ENCODE measurements at places on chromosomes 12 and 14.

DNA sequence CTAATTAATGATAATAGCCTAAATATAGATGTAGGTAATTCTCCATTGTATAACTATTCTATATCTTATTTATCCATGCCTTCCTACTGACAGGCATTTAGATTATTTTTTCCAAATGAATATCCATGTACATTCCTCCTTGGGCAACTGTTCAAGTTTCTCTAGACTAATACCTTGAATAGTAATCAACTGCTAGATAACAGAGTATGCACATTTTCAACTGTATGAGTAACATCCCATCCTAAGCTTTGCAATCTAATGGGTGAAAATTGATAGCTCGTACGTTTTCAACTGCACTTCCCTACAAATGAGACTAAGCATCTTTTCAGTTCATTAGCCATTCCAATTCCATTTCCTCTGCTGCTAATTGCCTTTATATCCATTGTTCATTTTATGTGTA is 37.0 kb downstream of the YAF2 start:
- DNase-seq, result no peak

GRCh38 chr12:66662179-66662578 is 16.7 kb downstream of the GRIP1 start:
- DNase-seq, result no peak

DNA sequence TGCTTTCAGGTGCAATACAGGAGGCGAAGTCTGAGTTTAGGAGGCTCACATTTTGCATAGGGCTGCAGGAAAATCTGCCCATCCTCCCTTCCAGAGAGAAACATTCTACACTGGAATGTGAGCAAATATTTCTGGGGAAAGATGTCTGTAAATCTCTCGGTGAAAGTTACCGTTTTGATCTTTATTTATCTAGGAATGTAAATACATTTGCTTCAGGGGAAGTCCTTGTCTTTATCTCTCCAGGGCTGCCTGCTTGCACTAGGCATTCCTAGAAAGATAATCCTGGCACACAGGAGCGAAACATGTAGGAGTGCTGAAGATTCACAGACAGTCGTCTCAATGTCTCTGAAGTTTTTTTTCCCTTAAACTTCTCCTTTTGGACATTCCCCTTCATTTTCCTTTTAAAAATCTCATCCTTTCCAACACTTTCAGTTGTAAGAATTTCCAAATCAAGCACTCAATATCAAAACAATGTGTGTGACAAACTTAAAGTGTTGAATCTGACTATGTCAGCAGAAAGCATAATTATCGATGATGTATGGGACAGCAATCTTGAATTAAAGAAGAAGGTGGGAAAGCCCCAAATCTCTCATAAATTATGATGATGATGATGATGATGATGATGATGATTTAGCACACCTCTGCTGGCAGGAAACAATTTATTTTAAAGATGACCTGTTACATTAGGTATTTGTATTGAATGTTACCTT is 113.4 kb upstream of the RESF1 start:
- no peak for DNase-seq

DNA sequence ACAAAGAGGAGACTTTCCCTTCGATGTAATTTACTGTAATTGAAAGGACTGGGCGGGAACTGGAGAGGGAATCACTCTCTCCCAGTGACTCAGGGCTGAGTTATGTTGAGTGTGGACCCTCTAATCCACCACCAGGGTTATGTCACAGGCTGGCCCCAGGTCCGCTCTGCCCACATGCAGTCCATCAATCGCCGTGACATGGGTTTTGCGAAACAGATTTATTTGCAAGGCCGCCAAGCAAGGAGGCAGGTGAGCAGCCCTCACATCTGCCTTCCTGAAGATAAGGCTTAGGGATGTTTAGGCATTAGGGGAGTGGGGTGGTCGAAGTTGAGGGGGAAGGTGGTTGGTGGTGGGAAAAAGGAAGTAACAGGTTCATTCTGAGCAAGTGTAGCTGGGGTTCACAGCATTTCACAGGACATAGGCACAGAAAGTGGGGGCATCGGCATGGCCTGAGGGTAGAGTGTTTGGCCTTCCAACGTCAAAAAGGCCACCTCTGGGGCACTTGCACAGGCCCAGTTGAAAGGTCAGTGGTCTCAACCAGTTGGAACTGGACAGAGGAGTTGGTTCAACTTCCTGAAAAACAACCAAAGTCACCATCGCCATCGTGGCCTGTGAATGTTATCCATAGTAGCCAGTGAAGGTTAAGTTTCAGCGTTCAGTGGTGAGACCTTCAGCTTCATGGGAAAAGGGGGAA is 66.9 kb downstream of the DNAH10 start:
- DNase-seq, result no peak

GRCh38 chr12:42482748-42483520 is 106.6 kb downstream of the PRICKLE1 start:
- DNase-seq, result no peak

- DNase-seq, result peak; percentile 71
These were observed 6.6 kb upstream of the RAB3IP start for GRCh38 chr12:69732088-69732487.

DNA sequence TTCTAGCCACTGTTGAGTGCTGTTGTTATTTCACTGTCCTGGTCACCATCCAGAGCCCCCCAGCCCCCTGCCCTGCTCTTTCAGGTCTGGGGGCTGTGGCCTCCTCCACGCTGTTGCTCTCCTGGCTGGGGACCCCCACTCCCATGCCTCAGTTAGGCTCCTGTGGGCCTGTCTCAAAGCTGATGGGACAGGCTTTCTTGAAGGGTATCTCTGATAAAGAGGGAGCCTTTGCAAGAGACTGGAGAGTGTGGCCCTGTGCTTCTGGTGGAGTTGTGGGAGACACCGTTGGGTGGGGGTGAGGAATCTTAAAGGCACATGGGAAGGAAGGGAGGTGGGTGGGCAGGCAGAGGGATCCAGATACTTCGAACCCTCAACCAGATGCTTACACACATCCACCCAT is 12.2 kb upstream of the KRT86 start:
- DNase-seq, result no peak

DNA sequence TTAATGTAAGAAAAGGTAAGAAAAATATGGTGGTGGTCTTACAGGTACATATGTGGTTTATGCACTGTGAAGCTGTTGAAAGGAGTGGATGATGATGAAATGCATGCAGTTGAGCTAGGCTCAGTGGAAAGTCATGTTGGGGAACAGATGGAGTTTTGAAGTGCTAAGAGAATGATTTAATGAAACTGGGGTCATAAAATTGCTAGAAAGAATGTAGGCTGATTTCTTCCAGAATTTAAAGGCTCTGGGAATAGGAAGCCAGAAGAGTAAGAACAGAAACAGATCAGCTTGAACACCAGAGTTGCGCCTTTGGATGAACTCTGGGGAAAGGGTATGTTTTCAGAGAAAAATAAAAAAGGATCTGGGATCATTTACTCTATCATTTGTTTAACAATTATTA is 146.5 kb downstream of the MON2 start:
- no peak for DNase-seq

- DNase-seq, result no peak
These were observed 1026.9 kb downstream of the BCL11B start for GRCh38 chr14:98244966-98245569.

GRCh38 chr14:33790996-33791395 is 159.9 kb downstream of the EGLN3 start:
- no peak for DNase-seq

DNA sequence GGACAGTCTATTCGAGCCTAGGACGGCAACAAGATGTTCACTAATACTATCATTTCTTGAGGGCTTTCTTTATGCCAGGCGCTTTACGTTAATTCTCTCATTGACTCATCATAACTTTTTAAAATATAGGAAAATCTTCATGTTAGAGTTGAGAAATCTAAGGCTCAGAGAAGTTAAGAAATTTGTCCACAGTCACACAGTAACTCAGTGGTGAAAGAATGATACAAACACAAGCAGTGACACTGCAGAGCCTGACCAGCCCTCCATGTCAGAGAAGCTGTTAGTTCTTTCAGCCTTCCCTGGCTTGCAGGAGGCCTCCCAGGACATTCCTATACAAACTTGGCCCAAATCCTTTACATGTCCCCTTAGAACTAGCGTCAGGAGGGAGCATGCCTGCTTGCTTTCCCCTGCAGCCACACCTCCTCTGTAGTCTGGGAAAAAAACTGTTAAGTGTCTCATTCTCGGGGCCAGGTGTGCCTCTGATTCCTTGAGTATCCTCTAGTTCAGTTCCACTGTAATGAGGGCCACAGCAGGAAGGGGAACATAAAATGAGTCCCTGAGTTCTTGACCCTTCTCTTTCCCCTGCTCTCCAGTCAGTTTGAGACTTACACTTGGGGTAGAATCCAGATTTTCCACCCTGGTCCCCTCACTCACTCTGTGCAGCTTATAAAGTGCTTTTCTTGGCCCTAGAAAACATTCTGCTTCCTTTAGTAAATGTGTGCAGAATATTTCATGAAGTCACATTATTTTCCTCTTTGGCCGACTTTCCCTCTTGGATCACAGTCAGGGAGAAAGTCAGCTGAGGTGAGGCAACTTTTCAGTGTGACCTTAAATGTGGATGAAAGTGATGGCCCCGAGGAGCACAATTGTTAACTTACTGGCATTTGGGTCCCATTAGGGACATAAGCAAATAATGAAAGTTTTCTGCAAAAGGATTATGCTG is 152.2 kb upstream of the HIF1A start:
- no peak for DNase-seq

GRCh38 chr14:75495882-75496281 is 26.4 kb upstream of the BATF start:
- no peak for DNase-seq

- no peak for DNase-seq
These were observed 30.3 kb downstream of the CORO1C start for GRCh38 chr12:108700833-108701541.

GRCh38 chr14:93231129-93231979 is 24.3 kb downstream of the UBR7 start:
- DNase-seq, result no peak

DNA sequence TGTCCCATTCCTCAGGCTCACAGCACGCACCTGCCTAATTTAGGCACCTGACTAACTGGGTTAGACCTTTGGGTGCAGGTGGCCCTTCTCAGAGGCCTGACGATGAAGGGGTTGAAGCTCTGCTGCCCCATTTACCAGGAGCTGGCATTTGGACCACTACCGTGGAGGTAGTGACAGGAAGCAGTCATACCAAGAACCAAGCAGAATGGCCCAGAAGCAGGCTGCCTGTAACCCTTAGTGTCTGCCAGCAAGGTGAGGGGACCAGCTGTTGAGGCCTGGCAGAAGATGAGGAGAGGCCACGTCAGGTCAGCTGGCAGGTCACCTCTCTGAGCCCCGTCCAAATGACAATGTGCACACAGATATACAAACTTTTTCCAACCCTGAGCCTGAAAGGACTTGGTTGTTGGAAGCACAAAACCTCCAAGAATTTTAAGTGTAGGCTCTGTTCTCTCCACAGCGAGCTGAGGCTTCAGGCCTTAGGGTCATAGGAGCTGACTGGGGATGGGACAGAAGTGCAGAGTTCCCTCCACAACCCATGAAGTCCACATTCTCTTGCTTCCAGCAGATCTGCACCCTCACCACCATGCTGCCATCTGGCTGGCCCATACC is 23.1 kb downstream of the VASH1 start:
- no peak for DNase-seq

GRCh38 chr14:97143456-97143855 is 346.3 kb downstream of the VRK1 start:
- DNase-seq, result no peak

DNA sequence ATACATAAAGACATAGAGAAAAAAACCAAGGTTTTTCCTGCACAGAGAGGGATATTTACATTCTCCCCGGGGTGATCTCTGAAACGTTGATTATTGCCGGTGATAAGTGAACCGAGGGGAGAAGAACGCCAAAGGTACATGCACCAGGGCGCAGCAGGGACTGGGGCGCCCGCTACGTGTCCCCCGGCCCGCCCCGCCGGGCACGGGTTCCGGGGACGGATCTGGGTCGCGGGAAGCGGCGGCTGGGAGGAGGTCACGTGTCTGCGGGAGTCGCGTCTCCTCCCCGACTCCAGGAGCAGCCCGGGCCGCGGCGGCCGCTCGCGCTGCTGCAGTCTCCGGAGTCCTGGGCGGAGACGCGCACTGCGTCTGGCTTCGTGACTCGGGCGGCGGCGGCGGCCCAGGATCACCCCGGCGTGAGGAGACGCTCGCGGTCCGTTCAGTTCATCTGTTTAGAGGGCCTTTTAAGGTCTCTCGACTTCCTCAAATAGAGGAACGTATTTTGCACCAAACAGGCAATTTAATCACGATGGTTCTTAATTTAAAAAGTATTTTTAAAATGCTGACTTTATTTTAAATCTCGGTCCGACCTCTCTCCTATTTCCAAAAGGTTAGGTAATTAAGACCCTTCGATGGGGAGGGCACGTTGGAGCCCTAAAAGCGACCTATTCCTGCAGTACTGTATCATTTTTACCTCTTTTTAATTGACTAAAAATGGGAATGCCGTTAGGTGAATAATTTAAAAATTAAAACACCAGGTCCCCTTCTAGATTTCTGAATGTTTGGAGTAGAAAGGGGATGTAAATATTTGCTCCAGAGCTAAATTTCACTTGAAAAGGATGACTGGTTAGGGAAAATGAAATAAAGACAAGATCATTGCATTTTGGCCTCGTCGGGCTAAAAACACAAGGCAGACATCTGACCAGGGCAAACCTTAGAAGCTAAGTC is 1.8 kb upstream of the BHLHE41 start:
- DNase-seq, result no peak

DNA sequence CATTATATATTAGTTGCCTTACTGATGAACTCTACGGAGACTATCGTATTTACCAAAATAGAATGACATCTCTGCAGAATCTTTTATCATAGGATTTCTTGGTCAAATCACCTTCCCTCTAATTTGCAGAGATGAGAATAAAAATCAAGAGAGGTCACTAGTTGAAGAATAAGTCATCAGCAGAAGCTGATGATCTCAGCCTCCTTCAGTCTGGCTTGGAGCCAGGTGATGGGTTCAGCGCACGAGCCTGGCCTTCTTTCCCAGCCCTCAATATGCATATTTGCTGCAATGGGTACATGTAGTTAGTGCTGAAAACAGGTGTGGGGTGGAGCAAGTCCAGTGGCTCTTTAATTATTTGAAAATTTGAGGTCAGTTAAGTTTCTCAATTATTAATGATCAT is 19.2 kb upstream of the EMP1 start:
- DNase-seq, result no peak

GRCh38 chr12:53560351-53560750 is 53.1 kb upstream of the NPFF start:
- no peak for DNase-seq

- no peak for DNase-seq
These were observed 5.5 kb upstream of the CCDC175 start for GRCh38 chr14:59582161-59582560.

GRCh38 chr14:96252323-96252998 is 3.5 kb upstream of the BDKRB1 start:
- DNase-seq, result no peak

DNA sequence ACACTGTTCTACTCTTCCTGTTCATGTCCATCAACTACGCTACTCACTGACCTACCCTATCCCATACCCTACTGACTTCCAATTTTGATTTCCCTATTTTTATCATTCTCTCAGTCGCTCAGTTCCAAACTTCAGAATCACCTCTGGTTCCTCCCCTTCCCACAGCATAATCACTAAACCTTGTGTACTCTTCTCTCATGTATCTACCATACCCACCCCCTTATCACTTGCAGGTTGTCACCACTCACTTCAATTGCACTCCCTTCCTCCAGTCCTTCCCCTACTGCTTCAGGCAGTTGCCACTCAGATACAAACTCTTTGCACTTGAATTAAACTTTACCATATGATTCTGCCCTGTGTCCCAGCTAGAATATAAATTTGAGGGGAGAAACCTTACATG is 6.3 kb downstream of the RACGAP1 start:
- no peak for DNase-seq

GRCh38 chr14:69615121-69615495 is 3.7 kb downstream of the SUSD6 start:
- no peak for DNase-seq

All from kidney epithelial cell (primary cell).